ENCODE measurements at places on chromosomes 4 and X.
A peak's percentile ranks its signal among the peaks of the same experiment; 100 is the strongest.

- no peak for DNase-seq
These were observed 49.1 kb downstream of the SMC1A start for GRCh38 chrX:53373307-53373706.

DNA sequence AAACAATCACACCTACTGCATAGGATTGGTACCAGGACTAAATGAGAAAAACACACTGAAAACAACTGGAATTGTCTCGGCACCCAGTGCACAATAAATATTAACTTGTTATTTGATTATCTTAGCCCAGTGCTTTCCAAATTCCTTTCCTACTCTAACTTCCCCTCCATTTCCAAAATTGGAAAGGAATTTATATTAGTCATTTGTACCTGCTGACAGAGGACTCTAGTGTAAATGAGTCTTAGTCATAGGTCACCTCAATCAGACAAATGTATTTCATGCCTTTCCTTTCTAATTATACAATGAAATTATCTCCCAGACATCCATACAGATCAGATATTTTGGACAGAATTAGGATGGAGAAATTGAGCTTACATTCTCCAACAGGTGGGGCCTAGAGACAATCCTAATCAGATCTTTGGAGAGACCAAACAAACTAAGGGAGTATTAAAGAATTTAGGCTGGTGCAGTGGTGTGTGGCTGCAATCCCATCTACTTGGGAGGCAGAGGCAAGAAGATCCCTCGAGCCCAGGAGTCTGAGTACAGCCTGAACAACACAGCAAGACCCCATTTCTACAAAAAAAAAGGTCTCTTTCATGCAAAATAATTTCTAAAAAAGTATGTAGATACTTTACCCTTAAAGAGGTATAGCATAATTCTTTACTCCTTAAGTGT lies 10.1 kb downstream of the SH3D19 start:
- DNase-seq = no peak

DNA sequence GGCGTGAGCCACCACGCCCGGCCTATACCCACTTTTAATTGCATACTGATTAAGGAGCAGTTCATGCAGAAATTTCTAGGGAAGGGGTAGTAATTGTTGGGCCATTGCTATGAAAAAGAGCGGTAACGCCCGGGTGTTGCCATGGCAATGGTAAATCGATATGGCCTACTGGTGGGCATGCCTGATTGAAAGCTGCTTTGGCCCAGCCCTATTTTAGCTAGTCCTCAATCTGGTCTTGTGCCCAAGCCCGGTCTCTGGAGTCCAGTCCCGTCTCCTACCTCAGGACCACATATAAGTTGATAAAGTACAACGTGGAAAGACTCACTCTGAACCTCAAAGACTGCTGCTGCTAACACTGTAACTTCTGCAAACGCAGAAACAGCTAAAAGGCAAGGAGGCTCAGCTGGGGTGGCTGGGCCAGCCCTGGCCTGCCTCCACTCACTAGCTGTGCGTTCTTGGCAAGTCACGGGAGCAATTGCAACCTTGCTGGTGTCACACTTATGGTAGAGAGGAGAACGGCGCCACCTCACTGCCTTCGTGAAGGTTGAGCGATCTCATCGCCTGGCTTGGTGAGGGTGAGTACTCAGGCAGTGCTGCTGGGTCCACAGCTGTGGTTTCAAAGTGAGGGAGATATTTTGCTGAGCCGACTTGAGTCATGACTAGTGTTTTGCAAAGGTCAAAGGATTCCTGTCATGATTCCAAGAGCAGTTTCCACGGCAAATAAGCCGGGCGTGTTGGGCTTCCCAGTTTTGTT lies 57.0 kb upstream of the GRPEL1 start:
- DNase-seq = no peak

GRCh38 chr4:87009095-87009648 lies 74.4 kb downstream of the AFF1 start:
- DNase-seq = peak; percentile 26

- DNase-seq = no peak
These were observed 165.6 kb downstream of the PTTG2 start for GRCh38 chr4:38125816-38126215.

- DNase-seq = no peak
These were observed 57.1 kb upstream of the GUCY1A1 start for GRCh38 chr4:155609455-155610059.

Measured in CD4-positive, alpha-beta T cell treated with Interferon gamma for 1 hour (primary cell).